Aorta (tissue), 5 donors: ENCODE measurements at places on chromosomes 2 and 18. TPM values are rescaled to one million over a fixed set of nuclear protein-coding genes. Genes with fewer than 3 reads are reported as not detected.

GRCh38 chr2:1750933-1751766 lies 6.8 kb upstream of the PXDN start:
- DNase-seq, result peak; percentile 91

FBXO36 gene
- 1.9 TPM for total RNA-seq

ACKR3 gene
- total RNA-seq, result 113 TPM

MOGAT1 gene
- not detected for total RNA-seq

DNA sequence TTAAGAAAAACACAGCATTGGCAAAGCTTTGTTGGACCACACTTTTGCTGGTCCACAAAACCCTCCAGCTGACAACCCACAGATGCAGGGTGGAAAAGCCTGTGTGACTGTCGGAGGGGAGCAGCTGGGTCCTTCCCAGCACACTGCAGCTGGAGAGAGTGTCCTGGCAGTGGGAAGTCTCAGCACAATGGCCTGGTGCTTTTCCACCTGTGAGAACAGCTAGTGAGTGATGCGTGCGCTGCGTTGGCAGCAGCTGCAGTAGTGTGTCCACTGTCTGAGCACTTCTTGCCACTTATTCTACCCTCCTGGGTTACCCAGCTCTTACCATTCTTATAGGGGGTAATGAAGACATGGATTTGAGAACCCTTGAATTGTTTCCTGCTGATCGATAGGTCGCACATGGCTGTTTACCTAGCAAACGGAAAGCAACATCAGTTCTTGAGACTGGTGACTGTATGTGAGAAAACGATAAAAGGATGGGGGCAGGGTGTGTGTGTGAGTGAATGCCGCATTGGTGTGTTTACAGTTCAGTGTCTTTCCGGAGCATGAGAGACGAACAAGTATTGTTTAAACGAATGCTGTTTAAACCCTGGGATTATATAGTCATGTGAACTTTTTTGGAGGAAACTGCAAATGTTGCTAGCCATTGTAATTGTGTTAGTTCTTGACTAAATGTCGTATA lies 69.7 kb downstream of the LYPD6 start:
- no peak for DNase-seq
